Kidney (tissue), 22 donors: ENCODE measurements at places on chromosomes 7 and 10. TPM values are rescaled to one million over a fixed set of nuclear protein-coding genes. Genes with fewer than 3 reads are reported as not detected.

GRCh38 chr7:134992626-134993179 is 6.4 kb downstream of the AGBL3 start:
- no peak for DNase-seq

GRCh38 chr7:125195156-125195555 is 265.5 kb upstream of the POT1 start:
- no peak for DNase-seq

DNA sequence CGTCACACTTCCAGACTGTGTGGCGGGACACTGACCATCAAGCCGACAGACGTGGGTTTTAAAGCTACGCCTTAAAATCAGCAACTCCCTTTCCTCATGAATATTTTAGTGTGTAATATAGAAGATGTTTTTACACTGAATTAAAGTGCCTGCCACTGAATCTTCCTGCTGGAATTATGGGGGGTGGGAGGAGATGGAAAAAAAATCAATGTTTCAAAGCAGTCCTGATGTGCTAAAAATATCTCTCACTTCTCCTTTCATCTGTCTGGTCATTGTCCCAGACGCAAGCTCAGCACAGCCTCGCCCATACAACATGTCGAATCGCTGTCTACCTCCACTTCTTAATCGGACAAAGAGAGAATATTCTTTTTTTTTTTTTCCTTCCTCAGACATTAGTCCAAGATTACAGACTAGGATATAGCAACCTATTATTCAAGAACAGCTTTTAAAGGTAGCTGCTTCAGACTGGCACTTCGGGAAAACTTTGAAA is 165.1 kb upstream of the KLF14 start:
- DNase-seq: no peak

DNA sequence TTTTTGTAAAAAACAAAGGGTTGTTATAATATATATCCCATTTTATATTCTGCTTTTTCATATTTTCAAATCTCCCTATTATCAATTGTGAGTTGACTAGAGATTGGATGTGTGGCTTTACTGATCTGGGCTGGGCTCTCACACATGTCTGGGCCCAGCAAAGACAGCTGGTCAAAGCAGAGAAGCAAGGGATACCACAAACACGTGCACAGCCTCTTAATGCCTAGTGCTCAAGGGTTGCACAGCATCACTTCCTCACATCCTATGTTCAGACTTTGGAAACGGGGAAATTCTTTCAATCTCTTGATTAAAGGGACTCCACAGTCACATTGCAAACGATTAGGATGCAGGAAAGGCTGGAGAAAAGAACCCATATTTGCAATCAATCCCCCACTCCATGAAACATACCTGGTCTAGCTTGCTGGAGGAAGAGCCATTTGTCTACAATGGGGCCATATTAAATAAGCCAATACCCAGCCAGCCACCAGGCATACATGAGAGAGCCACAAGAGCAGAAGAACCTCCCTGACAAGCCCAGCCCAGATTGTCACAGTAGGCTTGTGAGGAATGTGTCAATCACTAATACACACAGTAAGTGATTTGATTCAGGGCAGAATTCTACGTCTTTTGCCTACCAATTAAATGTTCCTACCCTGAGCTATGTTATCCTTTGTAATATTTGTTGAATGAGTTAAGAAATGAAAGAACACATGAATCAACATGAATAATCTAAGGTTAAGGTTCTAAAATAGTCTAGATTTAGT is 431.2 kb downstream of the TNS3 start:
- no peak for DNase-seq

GRCh38 chr7:45028920-45029344 is 28.9 kb downstream of the CCM2 start:
- DNase-seq: peak; percentile 26

DNA sequence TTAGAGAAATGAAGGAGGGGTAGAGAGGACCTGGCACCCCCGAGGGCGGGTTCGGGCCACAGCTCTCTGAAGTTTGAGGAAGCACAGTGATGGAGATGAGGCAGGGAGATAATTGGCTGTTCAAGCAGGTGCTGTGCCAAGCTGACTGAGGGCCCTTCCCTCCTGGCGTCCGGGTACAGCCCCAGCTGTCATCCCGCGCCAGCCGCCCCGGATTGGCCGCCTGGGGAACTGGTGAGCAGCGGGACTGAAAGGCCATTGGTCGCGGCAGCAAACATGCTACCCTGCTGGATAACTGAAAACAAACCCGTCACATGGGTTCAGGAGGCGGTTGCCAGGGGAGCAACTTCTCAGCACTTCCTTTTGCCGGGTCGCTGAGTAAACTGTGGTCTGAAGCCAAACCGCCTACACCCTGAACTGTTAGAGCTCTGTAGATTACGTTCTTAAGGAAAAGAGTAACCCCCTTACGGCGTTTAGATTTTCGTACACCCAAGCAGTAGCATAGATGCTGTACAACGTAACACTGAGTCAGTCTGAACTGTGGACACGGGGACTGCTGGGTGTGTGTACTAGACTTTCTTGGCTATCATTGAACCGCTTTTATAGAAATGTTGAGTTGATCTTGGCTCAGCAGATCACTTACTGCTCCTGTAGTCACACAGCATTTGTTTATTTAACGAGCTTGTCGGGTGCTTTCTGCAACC is 1.3 kb downstream of the INSIG1 start:
- peak; percentile 95 for DNase-seq

- no peak for DNase-seq
Observed at GRCh38 chr7:99386584-99387238, 12.2 kb downstream of the ARPC1B start.

- DNase-seq: no peak
Observed at GRCh38 chr7:50628434-50629084, 63.4 kb upstream of the DDC start.

DNA sequence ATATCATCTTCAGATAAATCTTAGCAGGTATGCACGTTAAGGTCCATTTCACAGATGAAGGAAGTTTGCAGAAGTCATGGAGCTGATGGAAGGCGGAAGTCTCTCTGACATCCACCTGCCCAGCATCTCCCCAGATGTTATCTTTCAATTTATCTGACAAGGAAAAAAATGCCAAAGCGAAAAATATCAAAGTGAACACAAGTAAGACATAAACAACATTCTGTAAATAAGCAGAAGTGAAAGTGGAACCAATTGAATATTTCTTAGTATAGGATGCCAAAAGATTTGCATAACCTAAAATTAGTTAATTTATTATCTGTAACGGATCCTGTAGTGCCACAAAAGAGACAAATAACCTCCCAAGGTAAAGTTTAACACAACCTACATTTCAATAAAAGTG is 73.6 kb upstream of the NEBL start:
- DNase-seq: no peak

GRCh38 chr10:6158276-6158675 is 44.5 kb upstream of the PFKFB3 start:
- no peak for DNase-seq

DNA sequence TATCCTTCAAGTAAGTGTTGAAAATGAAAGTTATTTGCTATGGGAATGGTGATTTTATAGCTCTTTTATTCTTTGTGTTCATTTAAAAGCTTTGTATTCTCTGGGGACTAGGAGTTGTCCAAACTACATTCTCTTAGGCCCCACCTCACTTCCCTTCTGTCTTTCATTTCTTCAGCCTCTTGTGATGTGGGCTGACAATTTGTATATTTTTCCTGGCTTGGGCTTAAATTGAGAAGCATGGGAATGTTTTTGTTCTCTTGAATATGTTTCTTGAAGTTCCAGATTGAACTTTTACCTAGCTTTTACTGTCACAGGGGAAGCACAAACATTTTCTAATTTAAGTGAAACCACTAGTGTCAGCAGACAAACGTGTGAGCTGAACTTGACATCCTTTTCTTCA is 27.9 kb downstream of the BBS9 start:
- no peak for DNase-seq

DNA sequence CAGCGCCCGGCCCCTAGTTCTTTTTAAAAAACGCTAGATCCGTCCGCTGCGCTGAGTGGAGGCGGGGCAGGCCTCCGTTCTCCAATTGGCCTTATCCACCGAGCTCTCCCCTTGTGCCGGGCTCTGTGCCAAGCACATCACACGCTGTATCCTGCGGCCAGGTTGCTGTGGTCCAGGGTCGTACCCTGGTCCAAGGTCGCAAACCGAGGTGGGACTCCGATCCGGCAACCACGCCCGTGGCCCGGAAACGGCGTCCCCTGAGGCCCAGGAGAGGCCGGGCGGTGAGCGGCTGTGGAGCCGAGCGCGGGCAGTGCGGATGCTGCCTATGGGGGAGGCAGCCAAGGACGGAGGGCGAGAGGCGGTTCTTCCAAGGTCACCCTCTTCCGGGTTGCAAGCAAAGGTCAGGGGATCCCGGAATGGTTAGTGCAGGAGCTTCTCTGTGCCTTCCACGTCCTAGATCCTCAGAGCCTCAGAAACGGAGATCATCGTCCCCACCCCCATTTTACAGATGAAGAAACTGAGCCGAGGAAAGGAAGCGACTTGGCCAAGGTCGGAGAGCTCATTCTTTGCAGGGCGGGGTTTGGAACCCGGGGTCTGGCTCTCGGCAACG is 72.4 kb upstream of the LRRC4 start:
- peak; percentile 21 for DNase-seq

- no peak for DNase-seq
Observed at GRCh38 chr7:28748933-28749584, 209.1 kb downstream of the TRIL start.

- DNase-seq: no peak
Observed at GRCh38 chr10:110443239-110444003, 54.3 kb upstream of the DUSP5 start.

Gene MDH2
- 130 TPM for total RNA-seq

Gene FBXO24
- 0.60 TPM for total RNA-seq

Gene MSMB
- total RNA-seq: not detected

Gene GAD2
- not detected for total RNA-seq

Gene FAM221A
- total RNA-seq: 8.6 TPM

Gene EGR2
- 1.6 TPM for total RNA-seq
